ENCODE measurements at places on chromosomes 1 and 21.

GRCh38 chr1:101260556-101261350 lies 23.9 kb downstream of the S1PR1 start:
- DNase-seq = no peak

DNA sequence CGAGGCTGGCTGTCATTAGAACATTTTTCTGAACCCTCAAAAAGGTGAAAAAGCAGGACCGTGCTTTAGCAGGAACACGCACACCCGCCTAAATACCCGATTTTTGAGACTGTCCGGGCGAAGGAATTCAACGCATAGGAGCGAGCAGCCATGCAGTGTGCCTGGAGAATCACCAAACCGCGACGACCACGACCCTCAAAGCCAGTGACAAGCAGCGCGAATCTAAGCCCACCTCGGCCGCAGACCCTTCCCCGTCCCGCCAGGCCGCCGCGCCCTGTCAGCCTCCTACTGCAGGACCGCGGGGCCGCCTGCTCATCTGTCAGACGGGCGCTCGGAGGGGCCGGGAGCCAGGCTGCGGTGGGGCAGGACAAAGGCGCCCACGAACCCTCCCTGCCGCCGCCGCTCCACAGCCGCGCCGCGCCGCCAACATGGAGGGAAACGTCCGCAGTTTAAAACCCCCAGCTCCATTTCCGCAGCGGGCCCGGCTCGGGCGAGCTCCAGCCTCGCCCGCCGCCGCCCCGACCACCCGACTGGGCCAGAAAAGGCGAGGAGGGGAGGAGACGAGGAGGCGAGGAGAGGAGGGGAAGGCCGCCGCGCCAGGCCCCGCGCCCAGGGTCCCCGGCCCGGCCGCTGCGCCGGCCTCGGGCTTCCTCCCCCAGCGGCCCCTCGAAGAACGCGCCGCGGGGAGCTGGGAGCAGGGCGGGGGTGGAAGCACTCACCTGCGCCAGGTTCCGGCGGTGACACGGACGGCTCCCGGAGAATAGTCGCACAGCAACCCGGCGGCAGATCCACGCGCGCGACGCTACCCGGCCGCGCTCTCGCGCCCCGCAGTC lies at the start of gene LBR:
LBR (minus strand) TSS at position 804 of the 833 bp plus-strand sequence. CDS start 3,963 bp downstream, outside the sequence.
- peak; percentile 14 for DNase-seq

GRCh38 chr1:79604490-79605198 lies 598.1 kb upstream of the ADGRL4 start:
- DNase-seq = no peak

GRCh38 chr21:44687671-44688070 lies 5.7 kb upstream of the KRTAP12-1 start:
- no peak for DNase-seq

DNA sequence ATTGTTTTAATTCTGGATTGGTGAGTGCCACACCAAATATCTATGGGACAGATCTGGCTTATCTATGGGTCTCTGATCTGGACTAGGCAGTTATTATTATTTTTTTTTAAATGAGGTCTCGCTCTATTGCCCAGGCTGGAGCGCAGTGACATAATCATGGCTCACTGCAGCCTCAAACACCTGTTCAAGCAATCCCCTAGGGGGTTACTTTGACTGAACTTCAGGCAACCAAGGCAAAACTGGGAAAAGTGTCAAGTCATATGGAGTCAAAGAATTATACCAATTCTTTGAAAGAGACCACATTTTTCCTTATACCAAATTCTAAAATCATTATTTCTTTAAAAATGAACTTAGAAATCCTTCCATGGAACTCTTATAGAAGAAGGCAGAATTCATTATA lies 129.1 kb upstream of the HOOK1 start:
- DNase-seq = no peak

DNA sequence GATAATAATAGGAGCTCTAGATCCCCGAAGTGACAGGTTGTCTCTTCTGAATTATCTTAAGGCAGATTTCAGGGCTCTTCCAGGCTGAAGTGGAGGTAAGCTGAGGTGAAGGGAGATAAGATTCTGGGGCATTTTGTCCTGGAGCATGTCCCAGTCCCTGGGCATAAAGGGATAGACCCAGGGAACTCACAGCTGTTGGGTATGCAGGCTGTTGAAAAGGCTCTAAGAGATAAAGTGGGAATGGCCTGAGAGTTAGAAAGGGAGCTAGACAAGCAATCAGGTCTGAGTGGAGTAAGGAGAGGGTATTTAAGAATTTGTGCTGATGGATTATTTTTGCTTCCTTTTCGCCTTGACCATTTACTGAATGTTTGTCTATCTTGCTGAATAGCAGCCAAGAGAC lies 123.7 kb downstream of the NOS1AP start:
- no peak for DNase-seq

GRCh38 chr1:52916241-52916975 lies 5.1 kb downstream of the ECHDC2 start:
- DNase-seq = no peak

- DNase-seq = peak; percentile 20
Measured at GRCh38 chr21:41895643-41896493, 16.7 kb upstream of the PRDM15 start.

GRCh38 chr1:205985330-205986005 lies 17.7 kb downstream of the RAB7B start:
- DNase-seq = no peak

DNA sequence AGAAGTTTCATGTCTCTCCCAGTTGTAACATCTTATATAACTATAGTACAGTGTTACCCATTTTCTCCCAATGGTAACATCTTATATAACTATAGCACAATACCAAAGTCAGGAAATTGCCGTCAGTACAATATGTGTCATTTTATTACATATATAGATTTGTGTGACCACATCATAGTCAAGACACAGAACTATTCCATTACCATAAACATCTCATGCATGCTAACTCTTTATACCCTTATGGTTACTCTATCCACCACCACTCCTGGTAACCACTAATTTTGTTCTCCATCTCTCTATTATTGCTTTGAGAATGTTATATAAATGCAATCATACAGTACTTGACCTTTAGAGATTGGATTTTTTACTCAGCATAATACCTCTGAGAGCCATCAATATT lies 120.7 kb downstream of the BACH1 start:
- DNase-seq = no peak

GRCh38 chr1:12598974-12599373 lies 19.0 kb downstream of the DHRS3 start:
- no peak for DNase-seq

DNA sequence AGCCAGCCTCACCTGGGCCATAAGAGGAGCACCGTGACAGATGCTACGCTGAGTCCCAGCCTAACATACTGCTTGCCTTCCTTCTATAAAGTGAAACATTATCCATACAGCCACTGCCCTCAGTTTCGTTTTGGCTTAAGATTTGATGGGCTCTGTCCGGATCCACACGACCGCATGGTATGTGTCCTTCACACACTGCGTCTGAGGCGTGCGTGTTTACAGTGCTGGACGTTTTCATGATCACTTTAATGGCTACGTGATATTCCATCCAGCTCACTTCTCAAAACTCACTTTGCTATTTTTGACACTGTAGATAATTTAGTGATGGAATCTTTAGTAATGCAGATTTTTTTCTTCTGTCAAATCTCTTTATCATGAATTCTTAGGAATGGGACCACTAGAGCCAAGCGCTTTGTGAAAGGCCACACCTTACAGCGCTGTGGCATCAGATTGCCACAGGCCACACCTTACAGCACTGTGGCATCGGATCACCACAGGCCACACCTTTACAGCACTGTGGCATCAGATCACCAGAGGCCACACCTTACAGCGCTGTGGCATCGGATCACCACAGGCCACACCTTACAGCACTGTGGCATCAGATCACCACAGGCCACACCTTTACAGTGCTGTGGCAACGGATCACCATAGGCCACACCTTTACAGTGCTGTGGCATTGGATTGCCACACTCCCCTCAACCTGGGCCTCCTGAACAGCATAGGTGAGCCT lies 47.1 kb downstream of the PRDM15 start:
- DNase-seq = no peak

- DNase-seq = no peak
Measured at GRCh38 chr1:55071477-55071876, 32.1 kb downstream of the PCSK9 start.

GRCh38 chr1:27306892-27307761 lies 14.8 kb upstream of the TMEM222 start:
- DNase-seq = no peak

- no peak for DNase-seq
Measured at GRCh38 chr1:185292237-185292636, 24.8 kb downstream of the IVNS1ABP start.

DNA sequence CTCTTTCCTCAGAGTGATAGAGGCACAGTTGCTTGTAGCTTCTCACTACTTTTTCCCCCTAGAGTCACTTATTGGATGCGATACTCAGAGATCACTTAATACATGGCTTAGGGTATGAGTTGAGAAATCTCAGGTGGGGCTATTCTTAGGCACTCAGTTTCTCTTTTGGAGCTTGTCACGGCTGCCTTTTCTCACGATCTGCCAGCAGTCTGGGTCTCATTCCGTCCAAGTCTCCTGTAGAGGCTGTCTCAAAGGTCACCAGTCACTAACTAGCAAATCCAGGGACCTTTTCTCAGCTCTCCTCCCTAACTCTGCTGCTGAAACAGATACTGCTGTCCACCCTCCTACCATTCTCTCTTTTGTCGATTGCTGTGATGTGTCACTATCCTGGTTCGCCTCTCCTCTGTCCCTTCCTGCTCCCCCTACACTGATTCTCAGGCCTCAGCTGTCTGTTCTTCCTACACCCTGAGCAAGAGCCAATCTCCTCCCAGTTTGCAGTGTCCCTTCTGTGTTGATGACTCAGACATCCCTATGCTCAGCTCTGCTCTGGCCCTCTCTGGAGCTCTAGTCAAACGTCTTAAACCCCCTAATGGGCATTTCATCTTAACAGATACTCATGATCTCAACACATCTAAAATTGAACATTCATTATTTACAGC lies 12.4 kb downstream of the ATP1A2 start:
- no peak for DNase-seq

GRCh38 chr1:24294716-24295371 lies 24.3 kb upstream of the GRHL3 start:
- DNase-seq = no peak
